Activated T-cell treated with anti-CD3 and anti-CD28 coated beads, Interleukin-2, amount 50 U/mL, for 72 hours (primary cell): ENCODE measurements at places on chromosomes 3 and 15.

GRCh38 chr3:159853506-159853864, 135.2 kb upstream of the IL12A start:
- H3K4me3 ChIP-seq = no peak overlapping the region
- no peak overlapping the region for H3K27ac ChIP-seq
- no peaks in the 10 kb centered on the region for H3K36me3 ChIP-seq
- peaks cover 22% of the 10 kb centered on the region for H3K27me3 ChIP-seq
- DNase-seq = no peak

GRCh38 chr3:45204136-45204535, 22.0 kb downstream of the TMEM158 start:
- peaks cover 14% of the 10 kb centered on the region for H3K27me3 ChIP-seq
- H3K27ac ChIP-seq = no peak overlapping the region
- peaks cover 22% of the 10 kb centered on the region for H3K4me1 ChIP-seq
- no peak overlapping the region for H3K4me3 ChIP-seq

GRCh38 chr3:156727519-156728205, 53.3 kb downstream of the TIPARP start:
- no peak overlapping the region for H3K27ac ChIP-seq
- no peaks in the 10 kb centered on the region for H3K27me3 ChIP-seq
- H3K36me3 ChIP-seq = no peaks in the 10 kb centered on the region
- H3K4me3 ChIP-seq = no peak overlapping the region
- peaks cover 11% of the 10 kb centered on the region for H3K4me1 ChIP-seq

DNA sequence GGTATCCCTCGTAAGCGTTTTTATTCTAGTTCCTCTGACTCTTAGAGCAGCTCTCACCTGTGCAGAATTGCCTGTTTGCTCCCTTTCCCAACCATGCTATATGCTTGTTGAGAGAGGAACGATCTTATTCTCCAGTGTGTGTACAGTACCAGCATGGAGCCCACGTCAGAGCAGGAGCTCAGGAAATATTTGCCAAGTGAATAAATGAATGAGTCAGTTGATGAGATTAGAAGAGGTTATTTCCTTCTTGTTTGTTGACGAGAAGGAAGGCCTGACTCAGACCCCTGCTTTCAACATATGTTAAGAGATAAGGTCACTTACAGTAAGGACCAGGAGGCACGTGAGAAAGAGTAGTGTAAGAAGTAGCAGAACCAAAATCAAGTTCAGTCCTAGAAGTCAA, 106.3 kb upstream of the ABHD17C start:
- H3K27ac ChIP-seq = no peak overlapping the region
- peaks cover 8% of the 10 kb centered on the region for H3K4me1 ChIP-seq
- H3K36me3 ChIP-seq = no peaks in the 10 kb centered on the region
- DNase-seq = no peak
- peaks cover 23% of the 10 kb centered on the region for H3K27me3 ChIP-seq
- H3K4me3 ChIP-seq = no peak overlapping the region

GRCh38 chr3:101513419-101513986, 491 bp upstream of the SENP7 start:
- H3K4me3 ChIP-seq = peak overlapping the region; percentile 96
- peaks cover 10% of the 10 kb centered on the region for H3K36me3 ChIP-seq
- no peaks in the 10 kb centered on the region for H3K27me3 ChIP-seq

DNA sequence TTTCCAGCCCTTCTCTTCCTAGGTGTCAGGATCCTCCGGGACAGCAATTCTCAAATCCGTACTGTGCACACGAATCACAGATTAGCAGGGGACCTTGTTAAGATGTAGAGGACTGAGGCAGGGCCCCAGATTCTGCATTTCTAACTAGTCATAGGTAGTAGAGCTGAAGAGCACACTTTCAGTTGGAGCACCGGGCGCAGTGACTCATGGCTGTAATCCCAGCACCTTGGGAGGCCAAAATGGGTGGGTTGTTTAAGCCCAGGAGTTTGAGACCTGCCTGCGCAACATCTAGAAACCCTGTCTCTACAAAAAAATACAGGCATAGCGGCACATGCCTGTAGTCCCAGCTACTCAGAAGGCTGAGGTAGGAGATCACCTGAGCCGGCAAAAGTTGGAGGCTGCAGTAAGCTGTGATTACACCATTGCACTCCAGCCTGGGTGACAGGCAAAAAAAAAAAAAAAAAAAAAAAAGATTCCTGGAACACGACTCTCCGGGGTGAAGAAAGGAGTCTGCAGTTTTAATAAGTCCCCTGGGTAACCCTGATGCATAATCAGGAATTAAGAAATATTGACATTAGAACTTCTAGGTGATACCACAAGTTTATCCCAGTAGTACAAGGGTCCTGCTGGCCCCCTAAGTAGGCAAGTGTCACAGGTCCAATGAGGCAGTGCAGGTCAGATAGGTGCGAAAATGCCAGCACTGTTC, 21.4 kb upstream of the IGDCC3 start:
- no peak for DNase-seq
- peaks cover 74% of the 10 kb centered on the region for H3K27me3 ChIP-seq
- H3K4me3 ChIP-seq = no peak overlapping the region
